Aorta (tissue), 5 donors: ENCODE measurements at places on chromosomes 2 and 18. TPM values are rescaled to one million over a fixed set of nuclear protein-coding genes. Genes with fewer than 3 reads are reported as not detected.

CROCC2 gene
- 0.13 TPM for total RNA-seq

ACAA2 gene
- 39.4 TPM for total RNA-seq

FSIP2 gene
- total RNA-seq, result 1.3 TPM

PARD6G gene
- 4.1 TPM for total RNA-seq

FECH gene
- total RNA-seq, result 21.9 TPM

TP53I3 gene
- total RNA-seq, result 7.3 TPM

NAT8 gene
- total RNA-seq, result not detected

GPR75 gene
- total RNA-seq, result 3.1 TPM

ERFE gene
- 2.5 TPM for total RNA-seq

AAK1 gene
- 95.6 TPM for total RNA-seq

OTOF gene
- 0.06 TPM for total RNA-seq

DNAH6 gene
- total RNA-seq, result 0.78 TPM

DNA sequence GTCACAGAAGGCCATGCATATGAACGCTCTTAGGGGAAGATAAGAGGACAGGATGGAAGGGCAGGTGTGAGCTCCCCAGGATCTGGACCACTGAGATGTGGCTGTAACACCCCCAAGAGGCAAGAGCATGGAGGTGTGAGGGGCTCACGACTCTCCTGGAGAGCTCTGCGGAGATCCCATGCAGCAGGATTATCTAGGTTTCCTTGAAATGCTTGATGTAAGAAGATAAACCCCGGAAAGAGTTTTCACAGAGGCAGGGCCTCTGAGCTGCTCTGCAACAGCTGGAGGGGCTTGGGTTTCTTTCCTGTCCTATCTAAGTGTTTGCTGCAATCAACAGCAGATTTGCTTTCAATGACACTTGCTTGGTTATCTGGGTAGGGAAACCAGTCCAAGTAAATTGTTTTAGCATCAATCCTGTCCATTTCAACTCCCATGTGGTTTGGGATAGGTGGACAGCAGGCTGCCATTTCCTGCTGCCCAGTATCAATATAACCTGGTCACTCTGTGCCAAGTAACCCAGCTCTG lies 138.9 kb downstream of the SMAD2 start:
- no peak overlapping the region for H3K4me3 ChIP-seq
- no peaks in the 10 kb centered on the region for H3K36me3 ChIP-seq
- H3K27me3 ChIP-seq, result no peaks in the 10 kb centered on the region
- DNase-seq, result no peak

GRCh38 chr2:156675896-156676295 lies 239.7 kb downstream of the GPD2 start:
- H3K27me3 ChIP-seq, result no peaks in the 10 kb centered on the region
- H3K27ac ChIP-seq, result no peak overlapping the region
- DNase-seq, result no peak
- H3K36me3 ChIP-seq, result no peaks in the 10 kb centered on the region

DNA sequence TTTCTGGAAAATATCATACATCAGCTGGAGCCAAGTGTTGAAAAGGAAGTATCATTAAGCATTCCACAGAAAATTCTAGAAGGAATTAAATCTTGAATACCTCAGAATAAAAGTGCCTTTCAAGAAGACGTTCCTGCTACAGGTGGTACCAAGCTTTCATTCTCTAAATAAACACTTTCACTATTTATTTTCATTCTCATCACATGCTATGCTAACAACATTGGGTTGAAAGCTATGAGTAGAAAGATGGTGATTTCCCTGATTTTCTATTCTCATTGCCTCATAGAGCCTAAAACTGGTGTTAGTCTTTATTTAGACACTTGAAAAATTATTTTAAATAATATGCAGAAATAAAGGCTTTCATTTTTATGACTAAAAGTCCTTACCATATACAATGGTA lies 324.7 kb downstream of the LRP1B start:
- H3K27me3 ChIP-seq, result no peaks in the 10 kb centered on the region
- H3K27ac ChIP-seq, result no peak overlapping the region
- no peak overlapping the region for H3K4me3 ChIP-seq
- H3K4me1 ChIP-seq, result no peaks in the 10 kb centered on the region
- DNase-seq, result no peak
- H3K36me3 ChIP-seq, result no peaks in the 10 kb centered on the region

- no peak overlapping the region for H3K4me3 ChIP-seq
- DNase-seq, result no peak
- no peak overlapping the region for H3K27ac ChIP-seq
- H3K27me3 ChIP-seq, result peaks cover 3% of the 10 kb centered on the region
These were observed 380.6 kb downstream of the SOX11 start for GRCh38 chr2:6072768-6073167.

DNA sequence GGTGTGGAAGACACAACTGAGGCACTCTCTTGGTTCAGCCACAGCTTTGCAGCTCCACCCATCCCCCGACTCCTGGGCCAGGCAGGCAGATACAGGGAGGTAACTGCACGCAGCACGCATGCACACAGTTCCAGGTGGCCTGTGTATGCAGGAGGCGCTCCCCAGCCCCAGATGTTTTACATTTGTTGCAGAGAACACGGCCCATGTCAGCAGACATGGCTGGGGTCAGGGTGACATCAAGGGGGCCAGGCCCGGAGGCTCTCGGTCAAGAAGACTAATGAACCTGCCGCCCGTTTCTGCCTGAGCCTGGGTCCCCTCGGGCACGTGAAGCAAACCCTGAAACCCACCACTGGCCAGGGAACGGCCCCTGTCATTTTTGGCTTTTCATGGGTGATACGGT lies 57.3 kb downstream of the TWIST2 start:
- no peak for DNase-seq
- H3K4me3 ChIP-seq, result no peak overlapping the region
- no peaks in the 10 kb centered on the region for H3K4me1 ChIP-seq
- no peaks in the 10 kb centered on the region for H3K27me3 ChIP-seq
- H3K36me3 ChIP-seq, result no peaks in the 10 kb centered on the region

DNA sequence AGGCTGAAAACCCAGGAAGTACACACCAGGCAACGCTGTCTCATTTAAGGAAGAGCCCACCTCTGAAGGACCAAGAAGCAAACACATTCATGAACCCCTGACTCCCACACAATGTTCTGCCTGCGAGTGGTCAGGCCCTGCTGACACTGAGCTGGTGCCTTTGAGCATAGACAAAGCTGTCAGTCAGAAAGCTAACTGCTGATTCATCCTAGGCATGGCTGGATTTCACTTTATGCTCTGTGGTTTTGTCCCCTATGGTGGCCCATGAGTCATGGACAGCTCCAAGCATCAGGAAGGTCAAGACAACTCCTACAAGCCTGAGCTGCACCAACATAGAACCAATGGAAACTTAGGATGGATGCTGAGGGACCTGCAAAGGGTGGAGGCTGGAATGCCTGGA lies 78.9 kb downstream of the UXS1 start:
- no peak overlapping the region for H3K4me3 ChIP-seq
- peaks cover 4% of the 10 kb centered on the region for H3K36me3 ChIP-seq
- H3K4me1 ChIP-seq, result no peaks in the 10 kb centered on the region
- DNase-seq, result no peak

GRCh38 chr18:45621061-45621511 lies 5.8 kb downstream of the SLC14A2 start:
- no peak overlapping the region for H3K27ac ChIP-seq

GRCh38 chr2:200393191-200393590 lies 86.7 kb downstream of the SPATS2L start:
- no peaks in the 10 kb centered on the region for H3K36me3 ChIP-seq
- no peaks in the 10 kb centered on the region for H3K4me1 ChIP-seq
- no peak for DNase-seq
- no peaks in the 10 kb centered on the region for H3K27me3 ChIP-seq
- H3K27ac ChIP-seq, result no peak overlapping the region
- no peak overlapping the region for H3K4me3 ChIP-seq

DNA sequence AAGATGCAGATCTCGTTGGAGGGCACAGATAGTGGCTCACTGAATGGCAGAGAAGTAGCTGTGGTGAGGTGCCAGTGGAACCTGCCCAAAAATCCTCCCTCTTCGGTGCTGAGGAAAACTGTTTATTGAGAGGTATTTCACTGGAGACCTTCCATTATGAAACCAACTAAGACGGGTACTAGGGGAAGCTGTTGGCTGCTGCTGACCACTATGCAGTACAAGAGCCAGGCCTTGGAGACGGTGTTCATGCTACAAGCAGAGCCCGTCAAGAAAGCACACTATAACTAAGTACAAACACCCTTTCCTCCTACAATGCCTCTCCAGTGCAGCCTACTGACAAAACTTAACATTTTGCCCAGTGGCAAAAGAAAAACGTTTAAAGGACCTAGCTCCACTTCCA lies 4.6 kb downstream of the ARL5A start:
- no peaks in the 10 kb centered on the region for H3K36me3 ChIP-seq
- H3K4me3 ChIP-seq, result no peak overlapping the region
- H3K4me1 ChIP-seq, result no peaks in the 10 kb centered on the region
- no peak for DNase-seq
- no peaks in the 10 kb centered on the region for H3K27me3 ChIP-seq

DNA sequence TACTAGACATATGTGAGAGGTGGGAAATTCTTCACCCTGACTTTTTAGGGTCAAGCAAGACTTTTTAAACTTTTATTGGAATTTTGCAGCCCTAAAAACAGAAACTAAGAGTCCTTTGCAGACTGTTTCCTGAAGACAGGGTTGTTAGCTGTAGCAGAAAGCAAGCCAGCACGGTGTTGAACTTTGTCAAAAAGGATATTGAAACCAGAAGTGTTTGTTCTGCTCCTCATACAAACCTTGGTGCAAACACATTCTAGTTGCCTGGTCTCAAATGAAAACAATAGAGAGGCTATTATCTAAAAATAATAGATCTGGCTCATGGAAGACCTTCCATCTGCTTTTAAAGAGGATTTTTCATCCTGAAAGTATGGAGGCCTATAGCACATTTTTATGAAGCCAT lies 65.8 kb upstream of the IGFBP5 start:
- no peaks in the 10 kb centered on the region for H3K27me3 ChIP-seq
- H3K27ac ChIP-seq, result no peak overlapping the region
- no peak overlapping the region for H3K4me3 ChIP-seq
- DNase-seq, result no peak
- no peaks in the 10 kb centered on the region for H3K4me1 ChIP-seq

- H3K36me3 ChIP-seq, result peaks cover 6% of the 10 kb centered on the region
- no peak for DNase-seq
- H3K4me1 ChIP-seq, result peaks cover 20% of the 10 kb centered on the region
- H3K27ac ChIP-seq, result no peak overlapping the region
These were observed 77.0 kb downstream of the NRP2 start for GRCh38 chr2:205759257-205759656.

GRCh38 chr2:133418021-133418420 lies 150.2 kb downstream of the NCKAP5 start:
- H3K4me1 ChIP-seq, result no peaks in the 10 kb centered on the region

DNA sequence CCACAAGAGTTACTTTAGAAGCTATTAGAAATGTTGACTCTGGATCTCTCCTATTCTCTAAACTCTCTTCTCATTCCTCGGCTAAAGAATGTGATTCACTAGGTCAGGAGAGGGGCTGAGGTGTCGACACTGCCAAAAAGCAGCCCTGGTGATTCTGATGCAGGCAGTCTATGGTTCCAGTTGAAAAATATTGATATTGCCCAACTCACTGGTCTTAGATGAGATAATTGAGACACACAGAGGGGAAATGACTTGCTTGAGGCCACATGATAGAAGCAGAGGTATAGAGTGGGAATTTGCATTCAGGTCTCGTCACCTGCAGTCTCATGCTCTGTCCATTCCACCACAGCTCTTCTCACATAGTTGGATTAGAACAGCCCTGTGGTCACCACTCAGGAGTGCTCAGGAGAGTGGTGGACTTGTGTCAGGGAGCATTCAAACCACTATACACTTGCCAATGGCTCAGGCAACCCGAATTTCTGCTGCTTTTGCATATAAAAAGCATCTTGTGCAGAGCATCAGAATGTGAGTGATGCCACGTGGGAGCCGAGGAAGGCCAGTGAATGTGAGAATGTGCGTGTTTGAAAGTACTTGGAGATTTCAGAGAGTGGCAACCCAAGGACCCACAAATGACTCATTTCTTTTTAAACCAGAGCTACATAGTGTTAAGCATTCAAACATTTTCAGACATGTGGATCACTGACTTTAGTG lies 65.1 kb upstream of the CTLA4 start:
- no peak overlapping the region for H3K4me3 ChIP-seq
- H3K4me1 ChIP-seq, result peaks cover 3% of the 10 kb centered on the region
- no peaks in the 10 kb centered on the region for H3K36me3 ChIP-seq
- no peak overlapping the region for H3K27ac ChIP-seq
- DNase-seq, result no peak

DNA sequence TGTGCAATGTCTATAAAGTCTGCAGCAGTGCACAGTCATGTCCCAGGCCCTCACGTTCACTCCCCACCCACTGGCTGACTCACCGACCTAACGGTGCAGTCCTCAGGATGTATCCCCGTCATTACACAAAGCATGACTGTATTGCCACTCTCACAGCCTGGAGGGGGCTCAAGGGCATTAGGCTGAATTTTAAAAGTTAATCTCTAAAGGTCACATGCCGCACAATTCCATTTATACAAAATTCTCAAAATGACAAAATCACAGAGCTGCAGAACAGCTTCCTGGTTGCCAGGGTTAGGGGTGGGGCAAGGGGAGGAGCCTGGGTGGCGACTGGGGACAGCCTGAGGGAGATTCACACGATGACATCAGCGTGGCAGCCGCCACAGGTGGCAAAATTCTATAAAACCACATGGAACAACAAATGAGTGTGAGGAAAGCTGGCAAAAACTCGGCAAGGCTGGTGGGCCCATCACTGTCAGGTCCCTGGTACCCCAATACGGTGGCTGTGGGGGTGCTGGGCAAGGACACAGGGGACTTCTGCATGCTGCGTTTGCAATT lies 97.6 kb downstream of the NDUFA10 start:
- no peak overlapping the region for H3K4me3 ChIP-seq
- H3K27ac ChIP-seq, result no peak overlapping the region
- H3K36me3 ChIP-seq, result no peaks in the 10 kb centered on the region
- H3K4me1 ChIP-seq, result no peaks in the 10 kb centered on the region
- H3K27me3 ChIP-seq, result no peaks in the 10 kb centered on the region

DNA sequence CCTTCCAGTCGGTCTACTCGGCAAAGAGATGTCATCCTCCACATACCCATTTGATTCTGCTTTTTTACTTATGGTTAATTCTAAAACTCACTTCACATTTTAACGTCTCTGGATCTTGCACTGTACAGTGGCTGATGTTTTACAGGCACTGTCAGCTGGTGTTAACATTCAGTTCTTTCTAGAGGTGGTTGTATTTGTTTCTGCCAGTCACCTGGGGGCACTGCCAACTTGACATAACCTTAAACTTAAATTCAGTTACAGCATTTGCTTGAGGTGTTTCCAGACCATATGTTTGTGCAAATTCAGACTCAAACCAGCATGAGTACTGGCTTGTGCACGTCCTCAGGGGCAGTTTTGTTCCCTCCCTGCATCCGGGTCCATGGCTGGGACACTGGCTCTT lies 5.3 kb upstream of the TMEM185B start:
- no peaks in the 10 kb centered on the region for H3K36me3 ChIP-seq
- no peak overlapping the region for H3K4me3 ChIP-seq
- DNase-seq, result peak; percentile 16

- DNase-seq, result no peak
- no peaks in the 10 kb centered on the region for H3K36me3 ChIP-seq
- H3K27me3 ChIP-seq, result no peaks in the 10 kb centered on the region
- H3K4me3 ChIP-seq, result no peak overlapping the region
- H3K4me1 ChIP-seq, result no peaks in the 10 kb centered on the region
These were observed 96.2 kb downstream of the BARD1 start for GRCh38 chr2:214713080-214713830.
